ENCODE measurements at places on chromosomes 12 and 14.

GRCh38 chr14:100867631-100868315 is 35.7 kb downstream of the RTL1 start:
- no peak for DNase-seq

DNA sequence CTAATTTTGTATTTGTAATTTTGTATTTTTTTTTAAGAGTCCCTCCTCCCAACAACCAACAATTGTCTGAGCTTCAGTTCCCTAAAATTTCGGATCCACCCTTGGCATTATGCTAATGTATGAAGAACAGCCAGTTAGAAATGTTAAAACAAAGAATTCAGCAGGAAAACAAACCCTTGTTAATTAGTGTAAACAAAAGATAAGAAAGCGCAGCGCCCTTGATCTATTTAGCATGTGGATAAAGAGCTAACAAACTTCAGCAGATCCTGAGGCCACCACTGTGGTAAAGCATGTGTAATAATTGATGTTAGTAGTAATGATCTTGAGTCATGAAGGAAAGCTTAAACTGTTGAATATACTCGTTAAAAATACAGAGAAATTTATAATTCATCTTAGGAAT is 199.8 kb downstream of the TMX1 start:
- DNase-seq = no peak

DNA sequence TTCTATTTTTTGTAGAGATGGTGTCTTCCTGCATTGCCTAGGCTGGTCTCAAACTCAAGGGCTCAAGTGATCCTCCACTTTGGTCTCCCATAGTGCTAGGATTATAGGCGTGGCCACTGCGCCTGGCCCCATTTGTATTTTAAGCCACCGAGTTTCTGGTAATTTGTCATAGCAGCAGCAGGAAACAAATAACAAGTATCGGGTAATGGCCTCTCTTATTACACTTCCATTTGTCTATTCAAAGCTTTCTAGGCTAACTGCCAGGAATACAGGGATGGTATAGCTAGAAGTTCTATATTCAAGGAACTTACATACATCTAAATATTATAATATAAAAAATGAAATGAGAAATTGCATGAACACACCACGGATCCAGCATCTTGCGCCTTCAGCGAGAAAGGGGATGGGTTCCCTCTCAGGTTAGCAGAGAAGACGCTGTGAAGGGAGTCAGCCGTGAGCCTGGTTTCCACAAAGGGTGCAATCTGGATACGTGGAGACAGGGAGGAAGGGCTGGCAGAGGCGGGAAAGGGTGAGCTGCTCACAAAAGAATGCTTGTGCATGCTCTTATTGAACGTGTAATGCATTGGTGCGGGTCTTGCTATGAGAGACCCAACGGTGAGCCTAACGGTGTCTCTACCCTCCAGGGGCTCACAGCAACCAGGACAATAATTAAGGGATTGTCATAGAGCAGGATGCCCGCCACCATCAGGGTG is 9.5 kb downstream of the BDKRB1 start:
- DNase-seq = no peak

DNA sequence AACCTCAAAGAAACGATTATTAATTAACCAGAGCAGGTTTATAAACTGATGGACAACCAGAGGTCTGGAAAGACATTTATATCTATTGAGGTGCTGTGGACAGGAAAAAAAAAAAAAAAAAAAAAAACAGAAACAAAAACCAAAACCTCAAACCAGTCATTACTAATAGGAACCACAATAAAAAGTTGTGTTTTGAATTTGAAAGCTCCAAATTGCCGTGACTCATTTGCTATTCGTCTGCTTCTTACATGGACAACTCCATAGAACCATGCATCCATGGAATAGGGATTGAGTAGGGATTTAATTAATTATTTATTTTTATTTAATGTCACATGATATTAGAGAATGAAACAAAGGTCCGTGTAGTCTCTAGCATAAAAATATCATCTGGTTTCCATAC is 134.1 kb upstream of the SSTR1 start:
- no peak for DNase-seq

DNA sequence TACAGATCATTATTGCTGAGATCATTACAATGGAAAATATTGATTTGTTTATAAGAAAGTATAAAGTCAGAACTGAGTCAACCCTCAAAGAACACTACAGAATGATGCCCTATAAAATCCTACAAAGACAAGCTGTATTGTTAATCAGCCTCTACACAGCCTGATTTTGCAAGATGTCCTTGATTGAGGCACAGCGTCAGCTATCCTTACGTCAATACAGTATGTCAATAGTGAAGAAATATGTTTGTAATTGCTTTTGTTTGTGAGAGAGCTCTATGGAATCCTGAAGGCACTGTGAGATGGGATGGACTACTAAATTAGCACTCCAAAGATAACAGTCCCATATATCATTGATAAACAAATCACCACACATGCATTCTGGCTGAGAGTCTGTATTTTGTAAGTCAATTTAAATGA is 70.7 kb downstream of the RASSF9 start:
- DNase-seq = no peak

GRCh38 chr12:78483767-78484315 is 380.7 kb upstream of the SYT1 start:
- DNase-seq = no peak

GRCh38 chr12:57479376-57480115 is at the start of gene ARHGAP9:
TSS of gene ARHGAP9 (minus strand) at chr12:57479866. CDS start at chr12:57479406, 460 bp downstream.
- peak; percentile 65 for DNase-seq

GRCh38 chr14:105148604-105149145 is 19.9 kb downstream of the JAG2 start:
- no peak for DNase-seq

- DNase-seq = peak; percentile 63
Observed at GRCh38 chr12:123971770-123972456, 718 bp downstream of the CCDC92 start.

DNA sequence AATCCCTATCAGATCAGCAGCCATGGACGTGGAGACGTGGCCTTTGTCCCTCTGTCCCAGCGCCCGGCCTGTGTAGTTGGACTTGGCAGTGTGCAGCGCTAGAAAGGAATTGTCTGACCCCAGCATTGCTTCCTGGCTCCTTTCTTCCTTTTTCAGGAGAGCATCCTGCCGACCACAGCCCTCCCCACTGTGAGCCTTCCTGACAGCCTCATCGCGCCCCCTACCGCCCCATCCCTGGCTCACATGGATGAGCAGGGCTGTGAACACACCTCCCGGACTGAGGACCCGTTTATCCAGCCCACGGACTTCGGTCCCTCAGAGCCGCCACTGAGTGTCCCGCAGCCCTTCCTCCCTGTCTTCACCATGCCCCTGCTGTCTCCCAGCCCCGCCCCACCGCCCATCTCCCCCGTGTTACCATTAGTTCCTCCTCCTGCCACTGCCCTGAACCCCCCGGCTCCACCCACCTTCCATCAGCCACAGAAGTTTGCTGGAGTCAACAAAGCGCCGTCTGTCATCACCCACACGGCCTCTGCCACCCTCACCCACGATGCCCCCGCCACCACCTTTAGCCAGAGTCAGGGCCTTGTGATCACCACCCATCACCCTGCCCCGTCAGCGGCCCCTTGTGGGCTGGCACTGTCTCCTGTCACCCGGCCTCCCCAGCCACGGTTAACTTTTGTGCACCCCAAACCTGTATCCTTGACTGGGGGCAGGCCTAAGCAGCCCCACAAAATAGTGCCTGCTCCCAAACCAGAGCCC is 40.6 kb downstream of the IL31 start:
- no peak for DNase-seq

- peak; percentile 38 for DNase-seq
Observed at GRCh38 chr12:114767906-114768722, 84.1 kb upstream of the TBX3 start.

DNA sequence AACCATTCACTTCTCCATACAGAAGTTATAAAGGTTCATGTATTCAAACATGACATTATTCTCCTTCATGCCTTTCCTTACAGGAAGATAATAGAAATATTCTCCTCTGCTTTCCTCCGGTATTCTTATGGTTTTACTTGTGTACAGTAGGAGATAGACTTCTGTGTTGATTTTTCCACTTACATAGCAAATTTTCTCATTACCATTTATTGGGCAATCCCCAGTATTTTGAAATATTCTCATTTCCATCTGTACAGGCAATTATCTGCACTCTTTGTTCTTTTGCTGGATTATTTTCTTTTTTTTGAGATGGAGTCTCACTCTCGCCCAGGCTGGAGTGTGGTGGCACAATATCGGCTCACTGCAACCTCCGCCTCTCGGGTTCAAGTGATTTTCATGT is 11.0 kb downstream of the PXMP2 start:
- no peak for DNase-seq

DNA sequence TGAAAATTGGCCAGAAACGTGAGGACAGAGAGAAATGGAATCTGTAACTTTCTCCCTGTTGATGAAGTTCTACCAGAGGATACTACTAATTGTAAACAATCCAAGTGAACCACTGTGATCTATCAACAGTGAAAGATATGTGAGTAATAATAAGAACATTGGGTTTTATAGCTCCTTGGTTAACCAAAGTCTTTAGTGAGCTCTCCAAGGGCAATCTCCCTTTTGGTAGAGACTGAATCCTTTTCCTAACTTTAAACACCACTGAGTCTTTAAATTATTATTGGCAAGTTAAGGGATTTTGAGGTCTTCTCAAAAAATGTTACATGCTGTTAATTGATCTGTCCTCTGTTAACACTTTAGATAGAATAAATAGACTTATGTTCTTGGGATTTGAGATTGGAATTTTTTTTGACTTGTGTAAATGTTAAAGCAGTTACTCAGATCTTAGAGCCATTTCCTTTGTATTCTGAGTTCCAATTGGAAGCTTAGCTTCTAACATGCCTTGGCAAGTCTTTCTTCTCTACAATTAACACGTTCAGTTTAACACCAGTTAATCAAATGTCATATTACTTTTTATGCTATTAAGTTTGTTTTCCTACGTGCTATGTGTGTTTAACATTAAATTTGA is 338.2 kb upstream of the DDHD1 start:
- DNase-seq = no peak

DNA sequence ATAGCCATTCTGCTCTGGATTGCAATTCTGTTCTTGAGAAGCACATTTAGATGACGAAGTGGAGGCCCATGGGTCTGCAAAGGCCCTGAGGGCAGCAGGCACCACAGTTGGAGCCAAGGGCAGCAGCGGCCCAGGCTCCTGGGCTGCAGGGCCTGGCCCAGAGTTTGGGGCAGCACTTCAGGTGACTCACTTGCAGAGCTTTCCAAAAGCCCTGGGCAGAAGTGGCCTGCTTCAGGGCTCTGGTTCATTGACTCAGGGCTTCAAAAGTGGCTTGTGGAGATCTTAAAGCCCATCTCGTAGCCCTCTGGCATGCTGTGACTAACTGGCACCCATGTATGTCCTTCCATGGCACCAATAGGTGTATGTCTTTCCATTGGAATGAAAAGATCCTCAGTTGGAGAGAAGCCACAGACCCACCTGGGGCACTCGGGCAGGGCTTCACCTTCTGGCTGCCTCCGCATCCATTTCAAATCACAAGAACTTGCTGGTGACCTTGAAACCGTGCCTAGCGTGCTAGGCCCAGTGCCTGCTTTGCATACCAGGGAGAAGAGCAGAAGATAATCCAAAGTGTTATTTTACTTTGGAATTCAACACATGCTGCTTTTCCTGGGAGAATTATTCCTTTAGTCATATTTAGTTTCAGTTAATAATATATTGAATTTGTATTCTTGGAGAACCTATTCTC is 106.7 kb downstream of the PRMT8 start:
- no peak for DNase-seq

DNA sequence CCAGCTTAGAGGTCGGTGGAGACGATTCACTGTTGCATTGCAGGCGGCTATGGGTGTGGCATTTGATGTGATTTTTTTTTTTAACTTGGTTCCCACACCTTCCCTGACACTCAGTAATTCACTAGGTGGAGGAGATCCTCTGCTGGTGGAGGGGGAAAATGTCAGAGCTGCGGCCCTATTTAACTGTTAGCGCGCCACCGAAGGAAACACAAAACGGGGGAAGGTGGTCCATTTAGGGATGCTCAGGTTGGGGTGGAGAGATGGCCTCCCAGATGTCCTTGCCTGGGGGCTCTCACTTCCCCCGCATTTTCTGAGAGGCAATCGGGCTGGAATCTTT is 4.3 kb upstream of the HOXC12 start:
- DNase-seq = no peak

GRCh38 chr12:124909831-124910560 is 4.5 kb downstream of the UBC start:
- DNase-seq = no peak

DNA sequence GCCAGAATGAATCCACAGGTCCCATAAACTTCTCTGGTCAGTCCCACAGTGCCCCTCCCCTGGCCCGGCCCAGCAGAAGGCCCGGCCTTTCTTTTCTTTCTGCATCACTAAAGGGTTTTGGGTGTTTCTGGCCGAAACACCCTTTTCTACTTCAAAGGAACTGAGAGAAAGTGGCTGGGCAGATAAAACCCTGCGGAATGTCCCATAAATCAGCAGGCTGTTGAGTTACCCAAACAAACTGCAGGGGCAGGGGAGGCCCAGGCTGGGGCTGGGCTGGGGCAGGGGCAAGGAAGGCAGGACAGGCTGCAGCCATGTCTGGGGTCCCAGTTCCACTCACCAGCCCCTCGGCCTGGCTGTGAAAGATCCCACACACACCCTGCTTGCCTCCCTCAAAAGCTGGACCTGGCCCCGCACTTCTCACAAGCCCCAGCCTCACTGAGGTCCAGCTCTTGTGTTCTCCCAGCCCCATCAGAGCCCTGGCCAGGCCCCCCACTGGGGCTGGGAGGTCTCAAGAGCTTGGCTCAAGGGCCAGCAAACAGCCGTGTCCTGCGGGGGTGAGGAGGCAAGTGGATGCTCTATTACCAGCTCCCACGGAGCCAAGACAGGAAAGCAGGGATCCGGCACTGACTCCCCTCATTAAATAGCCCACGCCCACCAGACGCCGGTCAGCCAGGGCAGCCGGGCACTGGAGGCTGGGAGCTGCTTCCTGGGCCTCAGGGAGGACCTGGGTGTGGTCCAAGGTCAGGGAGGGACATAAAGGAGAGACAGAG is 41.9 kb downstream of the CCNK start:
- no peak for DNase-seq

DNA sequence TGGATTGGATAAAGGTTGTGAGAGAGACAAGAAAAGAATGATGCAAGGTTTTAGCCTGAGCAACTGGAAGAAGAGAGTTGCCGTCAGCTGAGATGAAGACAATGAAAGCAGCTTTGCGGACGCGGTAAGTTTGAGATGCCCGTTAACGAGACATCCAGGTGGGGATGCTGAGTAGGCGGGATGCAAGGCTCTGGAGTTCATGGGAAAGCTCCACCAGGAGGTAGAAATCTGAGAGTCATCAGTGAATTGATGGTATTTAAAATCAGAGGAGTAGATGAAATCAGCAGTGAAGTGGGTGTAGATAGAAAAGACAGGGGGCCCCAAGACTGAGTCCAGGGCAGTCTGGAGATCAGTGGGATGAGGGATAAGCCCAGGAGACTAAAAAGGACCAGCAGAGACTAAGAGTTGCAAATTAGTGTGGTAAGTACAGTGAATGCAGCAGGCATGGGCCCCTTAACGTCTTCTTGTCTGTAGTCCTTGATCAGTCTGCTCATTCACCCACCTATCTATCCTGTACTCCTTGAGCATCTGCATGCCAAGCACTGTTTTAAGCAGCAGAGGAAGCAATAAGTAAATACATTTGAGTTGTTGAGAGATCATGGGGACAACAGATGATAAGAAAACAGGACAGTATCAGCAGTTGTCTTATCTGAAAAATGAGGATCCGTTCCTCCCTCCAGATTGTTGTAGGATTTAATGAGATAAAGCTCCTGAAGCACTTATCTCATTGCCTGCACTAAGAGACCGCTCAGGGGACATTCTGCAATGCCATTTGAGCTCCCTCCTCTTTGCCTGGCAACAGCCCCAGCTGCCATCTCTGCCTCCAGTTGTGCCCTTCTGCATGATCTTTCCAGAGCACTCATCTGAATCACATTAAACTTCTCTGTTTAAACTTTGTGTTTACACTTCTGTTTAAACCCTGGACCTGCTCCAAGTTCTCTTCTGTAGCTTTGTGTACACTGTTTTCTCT is 91.5 kb downstream of the APAF1 start:
- DNase-seq = peak; percentile 12

Measured in hematopoietic multipotent progenitor cell treated with erythropoietin and hydrocortisone succinate and interleukin-3 and kit ligand, for 4 days (in vitro differentiated cells).